ENCODE measurements at places on chromosomes 11 and 22.

- DNase-seq, result peak; percentile 69
Measured at GRCh38 chr22:37486224-37486845, at the start of gene MFNG. MFNG (minus strand) TSS chr22:37486384; CDS start chr22:37486177, 207 bp downstream.

DNA sequence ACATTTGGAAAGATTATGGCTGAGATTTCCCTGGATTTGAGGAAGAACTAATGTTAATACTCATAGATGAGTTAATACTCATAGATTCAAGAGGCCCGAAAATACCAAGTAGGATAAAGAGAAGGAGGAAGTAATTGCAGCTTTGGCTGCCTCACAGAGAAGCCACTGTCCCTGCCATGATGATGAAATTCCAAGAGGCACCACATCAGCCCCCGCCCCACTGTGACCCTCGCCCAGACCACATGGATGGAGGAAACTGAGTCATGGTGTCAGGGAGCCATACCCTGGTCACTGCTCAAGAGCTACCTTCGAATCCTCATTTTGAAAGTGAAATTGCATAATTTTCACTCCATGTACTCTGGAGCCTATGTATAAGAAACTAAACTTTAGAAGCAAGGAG, 92.9 kb upstream of the SLC22A12 start:
- no peak for DNase-seq

- no peak for DNase-seq
Measured at GRCh38 chr11:38131535-38131934, 1533.5 kb upstream of the RAG2 start.

GRCh38 chr11:94879006-94879405, 94.3 kb downstream of the CWC15 start:
- no peak for DNase-seq

DNA sequence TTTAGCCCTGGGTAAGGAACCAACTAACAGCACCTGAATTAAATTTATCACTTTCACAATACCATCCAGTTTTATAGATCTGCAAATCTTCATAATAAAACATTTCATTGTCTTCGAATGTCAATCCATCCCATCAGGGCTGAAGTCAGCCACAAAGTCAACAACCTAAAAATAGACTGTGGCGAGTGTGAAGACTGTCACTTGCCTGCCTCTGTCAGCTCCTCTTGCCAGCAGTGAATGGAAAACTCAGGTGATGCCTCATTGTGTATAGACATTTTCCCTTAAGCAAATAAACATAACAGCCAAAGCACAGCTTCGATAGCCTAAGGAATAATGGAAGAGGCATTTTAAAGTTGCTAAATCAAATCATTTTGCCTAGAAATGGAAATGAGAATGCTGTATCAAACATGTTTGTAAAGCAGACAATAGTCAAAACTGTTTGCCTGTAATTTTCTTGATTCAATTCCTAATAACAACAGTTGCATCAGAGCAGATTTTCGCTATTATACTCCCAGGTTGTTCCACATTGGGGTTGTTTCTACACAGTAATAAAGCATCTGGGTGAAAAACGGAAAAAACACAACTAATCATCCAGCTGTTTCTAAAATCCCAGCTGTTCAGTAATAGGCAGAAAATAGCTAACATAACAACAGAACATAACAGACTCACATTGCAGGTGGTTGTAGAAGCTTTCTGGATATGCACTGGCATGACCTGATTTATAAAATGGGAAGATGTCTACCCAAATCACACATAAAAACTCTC, 15.7 kb downstream of the KCNA4 start:
- no peak for DNase-seq

DNA sequence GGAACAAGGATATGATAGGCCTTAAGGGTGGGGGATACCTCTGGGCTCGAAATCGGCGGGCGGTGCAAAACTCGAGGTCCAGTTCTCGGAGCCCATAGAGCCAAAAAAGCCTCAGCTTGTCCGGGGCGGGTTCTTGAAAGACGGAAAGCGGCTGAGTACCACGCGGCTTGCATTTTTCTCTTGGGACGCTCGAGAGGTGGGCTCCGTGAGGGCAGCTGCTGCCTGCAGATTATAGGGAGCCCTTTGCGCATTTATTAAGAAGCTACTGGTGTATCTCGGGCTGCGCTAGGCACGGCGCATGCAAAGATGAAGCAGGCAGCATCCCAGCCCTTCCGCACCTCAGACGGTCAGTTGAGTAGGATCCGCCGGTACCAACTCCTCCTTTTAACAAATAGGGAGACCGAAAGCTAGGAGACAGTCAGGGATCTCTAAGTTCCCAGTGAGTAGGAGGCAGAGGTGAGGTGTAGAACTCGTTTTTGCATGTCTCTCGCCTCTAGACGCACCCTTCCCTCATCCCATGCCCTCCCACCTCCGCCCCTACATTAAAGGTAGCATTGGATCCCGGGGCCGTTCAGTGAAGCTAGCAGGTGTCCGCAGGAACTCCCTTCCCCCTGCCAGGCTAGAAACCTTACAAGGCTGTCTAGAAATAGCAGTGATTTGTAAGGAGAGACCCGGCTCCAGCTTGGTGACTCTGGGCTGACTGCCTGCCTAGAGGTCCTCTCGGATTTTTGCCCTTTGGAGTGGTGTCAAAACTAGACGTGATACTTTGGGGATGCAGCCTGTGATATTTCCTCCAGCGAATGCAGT, 768 bp downstream of the LDHA start:
- peak; percentile 63 for DNase-seq

DNA sequence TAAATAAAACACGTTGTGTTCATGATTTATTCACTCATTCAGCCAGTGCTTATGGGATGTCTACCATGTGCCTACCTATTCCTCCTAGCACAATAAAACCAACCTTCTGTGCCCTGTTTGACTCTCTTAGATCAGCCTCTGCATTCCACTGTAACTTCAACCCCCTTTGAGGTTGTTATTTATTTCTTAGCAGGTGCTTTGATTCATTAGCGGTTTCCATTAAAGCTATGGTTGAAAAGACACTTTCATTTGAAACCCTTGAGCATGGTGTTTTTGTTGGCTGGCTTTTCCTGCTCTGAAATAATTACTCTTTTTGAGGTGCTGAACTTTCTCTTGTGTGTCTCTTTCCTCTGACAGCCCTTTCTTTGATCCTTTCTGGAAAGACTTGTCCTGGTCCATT, 570.6 kb upstream of the LARGE1 start:
- no peak for DNase-seq

DNA sequence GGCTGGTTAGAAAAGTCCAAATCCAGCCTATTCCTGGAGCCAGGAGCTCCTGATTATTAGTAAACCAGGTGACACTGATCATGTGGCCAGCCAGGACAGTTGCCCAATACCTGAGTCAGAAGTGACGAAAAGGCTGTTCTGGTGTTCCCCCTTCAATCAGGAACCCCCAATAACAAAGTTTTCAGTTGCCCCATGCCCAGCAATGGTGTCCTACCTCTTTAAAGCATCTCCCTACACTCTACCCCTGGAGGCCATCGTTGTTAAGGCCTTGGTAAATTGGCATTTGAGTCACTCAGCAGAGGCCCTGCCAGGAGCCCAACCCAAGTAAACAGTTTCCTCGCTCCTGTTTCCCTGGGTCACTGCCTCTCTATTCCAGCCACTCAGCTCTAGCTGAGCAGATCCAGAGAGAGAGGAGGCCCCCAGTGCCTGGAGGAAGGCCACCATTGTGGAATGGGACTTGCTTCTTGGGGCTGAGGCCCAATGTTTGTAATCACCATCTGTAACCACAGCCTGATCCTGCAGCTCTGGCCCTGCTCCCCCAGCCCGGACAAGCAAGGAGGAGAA, 25.0 kb downstream of the ARHGAP1 start:
- DNase-seq, result peak; percentile 42

DNA sequence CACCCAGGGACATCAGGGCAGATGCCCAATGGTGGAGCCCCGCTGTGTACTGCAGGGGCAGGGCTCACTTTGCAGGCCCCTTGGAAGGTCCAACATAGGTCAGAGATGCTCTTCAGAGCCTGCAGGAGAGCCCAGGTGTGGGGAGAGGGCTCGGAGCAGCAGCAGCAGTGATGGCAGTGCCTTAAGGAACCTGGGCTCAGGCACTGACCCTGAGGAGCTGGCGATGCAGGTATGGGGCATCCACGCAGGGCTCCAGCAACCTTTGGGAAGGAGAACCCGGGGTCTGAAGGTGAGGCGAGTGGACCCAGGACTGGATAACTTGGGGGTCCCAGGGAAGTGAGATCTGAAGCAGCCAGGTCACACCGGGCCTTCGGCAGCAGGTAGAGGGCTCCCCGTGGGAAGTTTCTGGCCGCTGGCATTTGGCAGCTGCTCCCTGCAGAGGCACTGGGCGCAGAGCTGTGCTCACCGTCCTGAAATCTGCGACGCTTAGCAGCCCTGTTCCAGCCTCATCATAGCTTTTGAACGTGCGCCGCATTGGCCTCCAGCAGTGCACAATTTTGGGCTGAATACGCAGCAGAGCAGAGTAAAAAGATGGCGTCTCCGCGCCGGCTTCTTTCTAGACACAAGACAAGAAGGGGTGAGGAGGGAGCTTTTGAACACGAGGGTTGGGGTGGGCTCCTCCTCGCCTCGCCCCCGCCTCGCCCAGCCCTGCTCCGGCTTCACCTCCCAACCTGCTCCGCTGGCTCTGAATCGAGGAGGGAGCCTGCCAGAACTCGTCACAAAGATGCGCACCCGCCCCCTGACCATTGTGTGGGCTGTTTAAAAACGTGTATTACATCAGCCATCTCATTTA, 118.8 kb downstream of the MPPED1 start:
- DNase-seq, result no peak

GRCh38 chr11:65793625-65794400, 7.0 kb downstream of the OVOL1 start:
- DNase-seq, result peak; percentile 44

DNA sequence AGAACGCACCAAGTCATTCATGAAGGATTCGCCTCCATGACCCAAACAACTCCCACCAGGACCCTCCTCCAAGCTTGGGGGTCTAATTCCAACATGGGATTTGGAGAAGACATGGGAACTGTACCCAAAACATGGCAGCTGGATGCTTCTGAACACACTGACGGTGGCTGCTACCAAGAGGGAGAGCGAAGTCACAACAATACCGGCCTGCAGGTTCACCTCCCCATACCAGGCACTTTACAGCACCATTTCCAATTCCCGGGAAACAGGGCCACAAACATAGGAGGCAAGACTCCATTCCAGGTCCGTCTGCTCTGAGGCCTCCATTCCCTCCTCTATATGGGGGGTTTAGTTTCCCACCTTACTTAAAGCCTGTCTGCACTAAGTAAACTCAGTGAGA, 75.8 kb downstream of the LINC01488 start:
- no peak for DNase-seq

- no peak for DNase-seq
Measured at GRCh38 chr22:30538280-30538679, 8.3 kb downstream of the SEC14L6 start.

DNA sequence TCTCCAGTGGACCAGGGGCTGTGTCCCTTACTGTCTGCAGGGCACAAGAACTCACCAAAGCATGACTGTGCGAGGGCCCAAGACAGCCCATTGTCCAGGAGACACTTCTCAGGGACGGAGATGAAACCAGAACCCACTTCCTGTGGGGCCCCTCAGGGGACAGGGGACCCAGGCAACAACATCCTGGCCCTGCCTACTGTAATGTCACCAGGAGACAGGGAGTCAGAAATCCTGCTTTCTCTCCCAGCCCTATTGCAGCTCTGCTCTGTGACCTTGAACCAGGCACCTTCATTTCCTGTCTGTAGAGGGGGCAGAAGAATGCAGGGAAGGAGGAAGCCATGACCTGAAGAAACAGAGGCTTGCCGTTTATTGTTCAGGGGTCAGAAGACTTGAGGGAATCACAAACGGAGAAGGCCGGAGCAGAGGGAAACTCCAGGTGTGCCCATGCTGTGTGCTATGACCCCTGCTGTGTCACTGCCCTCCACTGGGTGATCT, 98.0 kb downstream of the NAT10 start:
- DNase-seq, result no peak

DNA sequence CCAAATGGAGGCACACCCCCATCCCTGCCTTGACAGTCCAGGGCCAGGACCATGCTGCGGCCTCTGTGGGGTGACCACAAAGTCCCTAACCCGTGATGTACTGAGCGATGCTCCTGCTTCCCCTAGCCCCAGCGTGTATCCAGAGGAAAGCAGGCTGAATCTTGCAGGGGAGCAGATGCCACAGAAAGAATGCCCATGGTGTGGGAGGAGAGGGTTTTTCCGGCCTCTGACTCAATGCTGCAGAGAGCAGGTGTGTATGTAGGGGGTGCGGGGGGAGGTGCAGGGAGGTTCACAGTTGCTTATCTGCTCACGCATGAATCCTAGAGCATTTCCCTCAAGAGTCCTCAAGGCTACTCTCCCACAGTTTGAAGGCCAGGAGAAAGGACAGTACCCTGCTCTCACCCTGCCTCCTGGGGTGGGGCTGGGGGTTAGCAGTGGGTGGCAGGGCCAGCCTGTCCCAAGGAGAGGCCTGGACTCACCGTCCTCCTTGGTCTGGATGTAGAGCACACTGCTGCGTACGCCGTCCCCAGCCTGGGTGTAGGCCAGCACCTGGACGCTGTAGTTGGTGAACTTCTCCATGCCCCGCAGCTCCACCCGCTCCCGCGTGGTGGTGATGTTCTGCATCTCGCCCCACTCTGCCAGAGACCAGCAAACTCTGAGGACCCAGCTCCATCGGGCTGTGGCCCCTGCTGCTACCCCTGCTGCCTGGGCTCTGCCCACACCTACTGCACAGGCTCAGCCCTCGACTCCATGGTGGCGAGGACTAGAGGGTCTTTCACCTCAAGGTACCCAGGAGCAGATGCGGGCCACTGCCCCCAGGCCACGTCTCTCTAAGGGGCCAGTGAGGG, 130.8 kb downstream of the CEP164 start:
- DNase-seq, result no peak

DNA sequence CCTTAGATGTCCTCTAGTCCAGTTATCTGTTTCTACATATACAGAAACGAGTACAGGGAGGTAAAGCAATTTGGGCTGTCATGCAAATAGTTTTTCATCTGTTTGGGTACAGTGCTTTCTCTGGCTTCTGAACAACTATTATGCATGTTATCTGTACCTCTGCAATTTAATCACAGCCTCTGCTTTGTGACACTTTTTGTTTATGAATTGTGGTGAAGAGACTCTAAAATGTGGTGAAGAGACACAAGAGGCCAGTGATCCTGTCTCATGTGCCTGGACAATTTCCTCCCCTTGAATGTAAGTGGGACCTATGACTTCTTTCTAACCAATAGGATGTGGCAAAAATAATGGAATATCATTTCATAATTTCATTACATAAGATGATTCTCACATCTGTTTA, 130.3 kb upstream of the ARHGAP42 start:
- DNase-seq, result no peak

DNA sequence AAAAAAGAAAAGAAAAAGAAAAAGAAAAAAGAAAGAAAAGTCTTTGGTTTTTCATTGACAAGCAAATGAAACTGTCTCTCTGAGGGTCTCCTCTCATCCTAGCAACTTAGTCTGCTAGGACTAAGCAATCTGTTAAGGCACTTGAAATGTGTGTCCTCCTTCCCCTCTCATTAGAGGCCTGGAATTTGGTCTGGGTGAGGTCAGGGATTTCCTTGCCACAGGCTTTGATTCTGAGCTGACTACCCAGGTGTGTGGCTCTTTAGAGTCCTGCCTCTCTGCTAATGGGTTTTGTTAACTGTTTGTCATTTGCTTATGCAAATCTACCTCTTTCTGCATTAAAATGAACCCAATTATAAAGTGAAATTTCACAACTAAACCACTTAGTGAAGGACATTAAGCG, 18.3 kb upstream of the PKNOX2 start:
- no peak for DNase-seq
